ENCODE measurements at places on chromosomes 6 and 20. TPM values are rescaled to one million over a fixed set of nuclear protein-coding genes. Genes with fewer than 3 reads are reported as not detected.

The ACSS1 gene
- 0.89 TPM for total RNA-seq

The CDC5L gene
- 18.7 TPM for total RNA-seq

The TNXB gene
- 0.89 TPM for total RNA-seq

The HSPA12B gene
- not detected for total RNA-seq

The PIM1 gene
- total RNA-seq, result 21.7 TPM

The SCUBE3 gene
- total RNA-seq, result 4.2 TPM

The MYBL2 gene
- 4.9 TPM for total RNA-seq

The MYH7B gene
- total RNA-seq, result not detected

Measured in smooth muscle cell of the umbilical artery (primary cell).